Left ventricle myocardium inferior (tissue), 1 donor: ENCODE measurements at places on chromosomes 1 and 21.

DNA sequence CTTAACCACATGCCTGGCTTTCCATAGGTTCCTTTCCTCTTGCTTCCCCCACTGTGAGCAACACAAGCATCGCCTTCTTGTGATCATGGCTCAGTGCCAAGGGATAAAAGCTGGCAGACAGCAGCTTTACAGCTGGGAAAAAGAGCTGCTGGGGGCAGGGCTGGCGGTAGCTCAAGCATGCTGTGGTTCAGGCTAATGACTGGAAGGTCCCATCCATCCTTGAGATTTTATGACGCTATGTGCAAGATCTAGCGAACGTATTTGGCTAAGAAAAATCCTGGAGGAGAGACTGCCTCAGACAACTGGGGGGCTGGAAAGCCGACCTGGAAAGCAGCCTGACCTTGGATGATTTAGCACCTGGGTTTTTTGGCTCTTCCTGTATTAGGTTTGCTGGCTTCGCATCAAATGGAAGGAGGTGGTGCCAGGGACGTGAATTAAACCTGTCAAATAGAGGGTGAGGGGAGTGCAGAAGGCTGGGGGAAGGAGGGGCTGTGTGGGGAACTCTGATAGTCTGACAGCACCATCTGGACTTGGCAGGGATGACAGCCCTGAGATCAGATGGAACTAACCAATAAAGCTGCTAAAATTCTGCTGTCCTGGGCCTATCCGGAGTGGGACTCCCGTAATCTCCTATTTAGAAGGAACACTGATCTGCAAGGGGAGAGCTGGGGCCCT lies 34.8 kb downstream of the ZMYND12 start:
- DNase-seq = peak; percentile 41

DNA sequence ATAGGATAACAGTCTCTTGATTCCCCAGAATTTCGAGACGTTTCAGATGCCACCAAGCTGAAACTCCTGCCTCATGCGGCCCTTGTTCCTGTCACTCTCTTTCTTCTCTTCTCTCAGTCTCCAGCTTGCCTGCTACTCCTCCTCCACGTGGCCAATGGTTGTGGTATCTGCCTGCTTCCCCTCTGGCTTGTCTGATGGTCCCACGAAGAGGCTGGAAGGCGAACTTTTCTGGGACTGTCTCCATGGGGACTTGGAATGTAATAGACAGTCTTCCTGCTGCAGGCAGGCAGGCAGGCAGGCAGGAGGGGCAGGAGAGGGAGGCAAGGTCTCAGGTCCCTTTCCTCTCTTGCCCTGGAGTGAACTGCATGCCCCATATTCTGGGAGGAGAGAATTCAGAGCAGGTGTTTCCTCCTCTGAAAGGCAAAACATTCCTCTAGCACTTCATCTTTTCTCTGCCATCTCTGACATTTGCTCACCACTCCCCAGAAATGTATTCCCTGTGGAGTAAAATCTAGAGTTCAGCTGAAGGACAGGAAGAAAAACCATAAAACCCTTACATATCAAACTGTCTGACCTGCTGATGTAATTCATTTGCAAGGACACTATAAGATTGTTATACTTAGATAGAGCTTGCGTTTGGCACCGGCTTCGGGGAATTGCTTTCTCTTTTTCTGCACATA lies 64.1 kb upstream of the GNG12 start:
- DNase-seq = no peak

- no peak for DNase-seq
Measured at GRCh38 chr1:66526036-66526435, 7.9 kb upstream of the SGIP1 start.

DNA sequence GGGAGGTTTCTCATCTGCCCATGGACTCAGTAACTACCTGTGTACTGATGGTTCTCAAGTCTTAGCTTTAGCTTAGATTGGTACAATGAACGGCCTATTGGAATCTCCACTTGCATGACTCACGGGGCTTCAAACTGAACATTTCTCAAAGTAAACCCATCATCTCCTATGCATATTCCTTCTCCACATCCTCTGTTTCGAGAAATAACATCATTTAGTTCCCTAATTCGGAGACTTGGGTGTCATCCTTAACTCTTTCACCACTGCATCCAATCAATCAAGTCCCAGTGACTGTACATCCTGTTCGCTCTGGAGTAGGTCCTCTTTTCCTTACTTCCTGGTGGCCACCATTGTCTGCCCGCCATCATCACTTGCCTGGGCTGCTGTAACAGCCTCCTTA lies 55.8 kb downstream of the LGR6 start:
- no peak for DNase-seq

DNA sequence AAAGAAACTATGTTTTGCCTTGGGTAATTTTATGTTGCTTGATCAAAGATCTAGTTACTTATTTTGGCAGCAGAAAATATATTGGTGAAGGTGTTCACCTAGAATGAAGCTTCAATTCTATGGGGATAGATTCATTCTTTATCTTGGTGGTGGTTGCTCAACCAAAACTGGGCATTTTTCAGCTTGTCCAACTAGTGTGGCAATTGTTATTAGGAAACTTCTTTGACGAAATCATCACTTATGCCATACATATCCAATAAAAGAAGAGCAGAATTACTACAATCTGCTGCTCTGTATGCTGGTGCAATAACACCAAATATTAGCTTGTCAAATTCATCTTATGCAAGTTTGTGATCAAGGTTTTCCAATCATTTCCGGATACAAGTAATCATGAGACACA lies 26.8 kb upstream of the TMPRSS15 start:
- no peak for DNase-seq

DNA sequence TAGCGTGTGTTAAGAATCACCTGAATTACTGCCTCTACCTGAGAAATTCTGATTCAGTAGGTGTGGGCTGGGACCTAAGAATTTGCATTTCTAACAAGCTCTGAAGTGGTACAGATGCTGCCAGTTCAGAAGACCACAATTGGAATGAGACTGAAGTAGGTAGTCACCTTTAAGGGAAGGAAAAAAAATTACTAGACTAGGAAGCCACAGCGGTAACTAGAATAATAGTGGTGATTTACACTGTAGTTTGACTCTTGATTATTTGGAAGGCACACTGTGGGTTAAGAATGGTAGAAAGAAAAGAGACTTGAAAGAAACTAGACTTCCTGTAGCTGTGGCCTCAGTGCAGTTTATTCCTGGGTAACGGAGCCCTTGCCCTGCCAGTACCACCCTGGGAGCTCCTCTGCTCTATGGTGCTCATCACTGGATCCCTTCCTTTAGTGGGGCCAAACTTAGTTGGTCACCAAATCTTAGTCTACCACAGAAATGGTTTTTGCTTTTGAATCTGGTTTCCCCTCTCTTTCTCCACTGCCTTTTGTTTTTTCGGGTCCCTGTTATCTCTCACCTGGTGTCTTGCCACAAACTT lies 43.6 kb downstream of the ARID1A start:
- DNase-seq = no peak

DNA sequence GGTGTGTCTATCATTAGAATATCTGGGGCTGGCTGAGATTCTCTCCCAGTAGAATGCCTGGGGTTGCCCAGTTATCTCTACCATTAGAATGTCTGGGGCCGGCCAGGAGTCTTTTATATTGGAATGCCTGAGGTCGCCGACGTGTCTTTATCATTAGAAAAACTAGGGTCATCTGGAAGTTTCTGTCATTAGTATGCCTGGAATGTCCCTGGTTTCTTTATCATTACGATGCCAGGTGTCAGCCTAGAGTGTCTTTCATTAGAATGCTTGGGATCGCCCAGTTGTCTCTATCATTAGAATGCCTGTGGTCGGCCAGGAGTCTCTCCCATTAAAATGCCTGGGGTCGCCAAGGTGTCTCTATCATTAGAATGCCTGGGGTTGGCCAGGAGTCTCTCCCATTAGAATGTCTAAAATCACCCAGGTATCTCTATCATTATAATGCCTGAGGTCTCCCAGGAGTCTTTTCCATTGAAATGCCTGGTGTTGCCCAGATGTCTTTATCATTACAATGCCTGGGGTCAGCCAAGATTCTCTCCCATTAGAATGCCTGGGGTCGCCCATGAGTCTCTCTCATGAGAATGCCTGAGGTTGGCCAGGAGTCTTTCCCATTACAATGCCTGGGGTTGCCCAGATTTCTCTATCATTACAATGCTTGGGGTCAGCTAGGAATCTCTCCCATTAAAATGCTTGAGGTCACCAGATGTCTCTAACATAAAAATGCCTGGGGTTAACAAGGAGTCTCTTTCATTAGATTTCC lies 53.2 kb downstream of the RNF187 start:
- no peak for DNase-seq

DNA sequence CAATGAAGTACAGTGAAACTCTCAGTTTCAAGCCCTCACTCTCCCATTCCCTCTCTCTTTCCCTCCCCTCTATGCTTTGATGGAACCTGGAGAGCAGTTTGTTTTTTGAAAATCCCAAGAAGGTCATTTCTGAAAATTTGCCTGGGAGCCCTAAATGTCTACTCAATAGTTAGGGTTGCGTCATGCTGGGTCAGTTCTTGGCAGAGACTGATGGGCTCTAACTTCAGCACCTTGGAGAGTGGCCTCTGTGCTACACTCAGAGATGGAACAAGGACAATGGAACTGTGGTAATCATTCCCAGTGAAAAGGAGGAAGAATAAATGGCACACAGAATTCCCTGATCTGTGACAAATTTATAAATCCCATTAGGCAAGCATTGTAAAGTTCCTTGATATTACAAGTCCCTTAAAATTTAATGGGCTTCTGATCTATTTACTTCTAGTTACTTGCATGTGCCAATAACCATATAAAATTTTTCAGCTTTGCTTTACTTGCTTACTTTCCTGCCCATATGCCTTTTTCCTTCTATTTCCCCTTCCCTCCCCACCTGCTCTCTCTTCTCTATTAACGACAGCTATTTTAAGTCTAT lies 182.9 kb upstream of the KCND3 start:
- DNase-seq = peak; percentile 22

DNA sequence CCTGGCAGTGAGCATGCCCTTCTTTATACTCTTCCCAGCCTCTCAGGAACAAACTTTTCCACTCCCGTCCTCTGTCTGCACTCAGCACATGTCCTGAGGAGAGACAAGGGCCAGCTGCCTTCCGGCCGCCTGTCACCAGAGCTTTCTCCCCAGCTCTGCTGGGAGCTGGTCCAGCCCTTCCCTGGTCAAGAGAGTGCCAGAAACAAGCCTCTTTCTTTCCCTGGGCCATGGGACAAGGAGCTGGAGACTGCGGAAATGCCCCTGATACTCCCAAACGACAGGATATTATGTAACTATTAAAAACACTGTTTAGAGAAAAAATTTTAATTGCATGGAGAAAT lies 10.4 kb downstream of the LAMB3 start:
- peak; percentile 91 for DNase-seq
